ENCODE measurements at places on chromosomes 2 and 18. TPM values are rescaled to one million over a fixed set of nuclear protein-coding genes. Genes with fewer than 3 reads are reported as not detected.

GRCh38 chr2:241777686-241778627 is 1.3 kb downstream of the GAL3ST2 start:
- DNase-seq, result no peak

DNA sequence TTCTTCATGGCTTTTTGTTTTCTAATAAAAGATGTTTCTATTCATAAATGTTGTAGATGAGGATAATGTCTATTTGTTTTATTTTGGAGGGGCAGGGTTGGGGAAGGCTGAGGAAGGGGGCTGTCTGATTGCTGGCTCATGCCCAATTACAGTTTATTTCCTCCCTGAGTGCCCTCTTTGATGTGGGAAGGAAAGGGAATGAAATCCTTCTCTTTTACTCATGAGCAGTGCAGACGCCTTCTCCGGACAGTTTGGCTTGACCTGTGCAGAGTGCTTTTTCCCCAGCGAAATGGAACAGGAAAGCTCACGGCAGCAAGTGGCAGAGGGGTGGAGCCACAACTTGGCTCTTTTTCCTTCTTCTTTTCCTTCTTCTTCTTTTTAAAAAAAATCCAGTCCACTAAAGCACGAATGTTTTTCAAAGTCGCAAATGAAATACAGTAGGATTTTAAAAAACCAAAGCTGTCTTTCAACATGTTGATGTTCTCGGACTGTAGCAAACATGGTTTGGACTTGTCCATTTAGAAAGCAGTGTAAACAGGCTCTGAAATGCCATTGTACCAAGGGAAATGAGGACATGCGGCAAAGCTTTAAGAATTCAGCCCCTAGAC is 34.5 kb downstream of the RAB31 start:
- no peak for DNase-seq

GRCh38 chr2:216695401-216695821 is at the start of gene IGFBP5:
TSS of gene IGFBP5 (minus strand) at chr2:216695549. CDS start at chr2:216694775, 774 bp downstream.
- peak; percentile 86 for DNase-seq

DNA sequence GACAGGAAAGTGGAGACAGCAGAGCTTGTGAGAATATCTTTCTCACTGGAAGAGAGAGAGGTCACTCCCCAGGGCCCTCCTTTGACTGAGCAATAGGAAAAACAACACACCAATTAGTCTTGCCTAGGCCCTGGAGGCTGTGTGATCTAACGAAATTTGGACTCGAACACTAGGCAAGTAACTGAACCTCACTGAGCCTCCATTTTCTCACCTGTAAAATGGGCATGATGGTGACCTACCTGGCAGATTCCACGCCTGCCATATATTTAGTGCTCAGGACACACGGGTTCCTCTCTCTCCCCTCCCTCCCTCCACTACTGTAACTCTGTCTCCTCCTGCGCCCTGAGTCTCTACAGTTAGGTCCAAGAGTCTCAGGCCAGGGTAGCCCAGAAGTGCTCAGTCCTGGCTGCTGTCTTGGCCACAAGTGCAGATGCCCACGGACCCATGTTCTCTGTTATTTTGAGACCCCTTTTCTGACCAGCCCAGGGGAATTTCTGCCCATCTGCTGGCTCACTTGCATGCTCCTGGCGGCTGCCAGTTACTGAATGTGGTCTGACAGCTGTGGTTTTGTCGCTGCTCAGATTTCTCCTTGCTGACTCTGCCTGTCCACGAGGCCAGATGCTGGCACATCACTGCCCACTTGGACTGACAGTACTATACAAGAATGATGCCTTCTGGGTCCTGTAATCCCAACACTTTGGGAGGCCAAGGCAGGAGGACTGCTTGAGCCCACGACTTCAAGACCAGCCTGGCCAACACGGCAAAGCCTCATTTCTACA is 9.6 kb upstream of the GIGYF2 start:
- DNase-seq, result no peak

DNA sequence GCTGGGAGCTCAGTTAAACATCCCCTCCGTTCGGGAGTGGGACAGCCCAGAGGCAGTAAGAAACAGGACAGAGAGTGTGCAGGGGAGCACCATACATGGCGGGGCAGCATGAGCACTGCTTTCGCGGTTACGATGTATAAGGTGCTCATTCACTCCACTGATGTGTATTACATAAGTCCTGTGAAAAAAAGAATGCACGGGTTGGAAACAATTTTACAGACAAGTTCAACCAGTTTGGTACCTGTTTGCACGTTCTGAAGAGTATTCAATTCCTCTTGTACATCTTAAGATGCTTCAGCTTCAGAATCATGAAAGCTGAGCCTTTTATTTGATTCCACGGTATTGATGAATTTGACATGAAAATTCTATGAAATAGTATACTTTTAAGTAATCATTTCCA is 97.8 kb upstream of the NETO1 start:
- DNase-seq, result no peak

DNA sequence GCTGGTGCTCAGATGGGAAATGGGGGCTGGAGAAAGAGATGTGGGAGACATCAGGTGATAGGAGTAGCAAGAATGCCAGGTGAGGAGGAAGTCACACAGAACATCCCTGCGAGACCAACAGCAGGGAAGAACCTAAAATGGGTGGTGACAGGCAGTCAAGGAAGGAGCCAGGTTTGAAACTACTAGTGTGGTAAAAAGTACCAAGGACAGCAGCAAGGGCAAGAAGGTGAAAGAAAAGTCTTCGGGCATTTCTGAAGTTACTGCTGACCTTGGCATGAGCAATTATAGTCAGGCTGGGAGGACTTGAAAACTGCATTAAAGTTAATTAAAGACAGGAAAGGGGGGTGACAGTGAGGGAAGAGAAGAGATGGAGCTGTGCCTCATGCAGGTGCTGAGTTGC is 410.4 kb downstream of the RAD51AP2 start:
- DNase-seq, result no peak

DNA sequence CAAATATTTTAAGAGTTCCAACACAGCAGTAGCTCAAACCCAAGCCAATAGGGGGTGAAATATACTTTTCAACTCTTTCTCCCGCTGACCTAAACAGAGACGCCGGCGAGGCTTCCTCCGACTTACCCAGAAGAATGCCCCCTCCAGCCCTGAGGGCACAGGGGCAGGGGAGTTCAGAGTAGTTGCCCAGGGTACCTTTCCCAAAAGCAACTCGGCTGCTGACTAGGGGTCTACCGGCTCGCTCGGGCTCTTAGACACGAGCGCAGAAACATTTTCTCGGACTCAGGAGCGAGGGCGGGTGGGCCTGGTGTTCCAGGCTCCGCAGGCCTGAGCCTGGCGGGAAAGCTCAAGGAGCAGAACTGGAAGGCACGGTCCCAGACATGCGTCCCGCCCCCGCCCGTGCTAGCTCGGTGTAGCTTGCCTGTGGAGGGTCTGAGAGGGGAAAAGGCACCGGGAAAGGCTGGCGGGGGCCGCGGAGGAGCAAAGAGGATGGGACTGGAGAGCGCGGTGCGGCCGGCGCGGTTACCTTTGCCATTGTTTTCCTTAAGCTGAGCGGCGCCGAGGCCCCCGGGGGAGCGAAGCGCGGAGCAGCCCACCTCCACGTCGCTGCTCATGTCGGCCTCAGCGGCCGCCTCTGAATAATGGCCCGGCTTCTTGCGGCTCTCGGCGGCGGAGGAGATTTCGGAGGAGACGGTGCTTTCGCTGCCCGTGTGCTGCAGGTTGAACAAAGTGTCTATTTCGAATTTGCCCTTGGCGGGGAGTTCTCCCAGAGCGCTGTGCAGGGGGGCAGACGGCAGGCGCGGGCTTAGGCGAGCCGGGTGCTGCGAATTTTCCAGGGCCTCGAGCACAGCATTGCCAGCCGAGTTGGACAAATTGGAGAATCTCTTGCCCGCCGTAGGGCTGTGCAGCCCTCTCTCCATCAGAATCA is 674 bp downstream of the EVX2 start:
- no peak for DNase-seq

- DNase-seq, result peak; percentile 39
These were observed 727 bp downstream of the FBXO11 start for GRCh38 chr2:47905386-47906156.

GRCh38 chr18:11310476-11311086 is 161.2 kb upstream of the PIEZO2 start:
- DNase-seq, result no peak

GRCh38 chr2:80105015-80105640 is 199.4 kb downstream of the LRRTM1 start:
- no peak for DNase-seq

GRCh38 chr2:124725187-124725586 is 700.1 kb downstream of the CNTNAP5 start:
- DNase-seq, result no peak

DNA sequence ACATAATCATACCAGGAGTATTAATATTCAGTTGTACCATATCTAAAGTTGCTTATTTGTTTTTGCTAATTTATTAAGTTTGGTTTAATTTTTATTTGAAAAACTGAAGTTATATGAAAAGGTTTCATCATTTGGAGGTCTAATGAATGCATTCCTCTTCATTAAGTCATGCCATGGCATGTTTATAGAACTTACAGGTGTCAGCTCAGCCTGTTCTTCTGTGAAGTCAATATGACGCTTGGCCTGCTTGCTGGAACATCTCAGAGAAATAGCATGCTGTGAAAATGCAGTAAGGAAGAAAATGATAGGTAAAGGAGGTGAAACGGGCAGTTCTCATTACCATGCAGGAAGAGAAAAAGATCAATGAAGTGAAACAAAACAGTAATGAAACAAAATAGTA is 58.2 kb downstream of the RAPH1 start:
- DNase-seq, result no peak

- no peak for DNase-seq
These were observed 55.3 kb upstream of the HK2 start for GRCh38 chr2:74778381-74779264.

DNA sequence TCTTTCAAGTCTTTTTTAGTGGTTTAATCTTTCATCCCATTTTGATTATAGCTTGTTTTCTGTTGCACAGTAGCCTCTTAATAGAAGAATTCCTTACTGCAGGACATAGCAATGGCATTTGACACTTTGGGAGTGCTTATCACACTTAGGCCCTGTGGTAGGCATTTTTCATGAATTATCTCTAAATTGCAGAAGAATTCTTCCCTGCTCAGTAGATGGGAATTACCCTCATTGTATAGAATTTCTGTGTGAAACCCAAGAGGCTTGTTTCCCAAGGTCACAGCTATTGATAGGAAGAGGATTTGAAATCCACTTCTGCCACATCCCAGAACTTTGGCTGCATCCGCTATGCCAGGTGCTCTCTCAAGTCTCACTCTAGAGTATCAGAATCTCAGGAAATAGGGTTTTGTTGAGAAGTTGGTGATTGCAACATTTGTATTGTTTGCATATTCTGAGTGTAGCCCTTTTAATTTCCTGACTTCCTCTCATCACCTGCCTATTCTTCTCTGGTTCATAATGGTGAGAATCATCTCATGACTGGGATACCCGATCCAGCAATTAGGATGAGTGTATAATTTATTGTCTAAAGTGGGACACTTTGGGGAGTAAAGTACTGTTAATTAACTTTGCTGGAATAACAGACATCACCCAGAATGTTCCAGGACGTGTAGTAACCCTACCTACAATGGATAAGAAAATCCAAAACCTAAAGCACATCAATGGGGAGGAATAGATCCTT is 255.2 kb upstream of the RASGRP3 start:
- no peak for DNase-seq

The AQP12B gene
- total RNA-seq, result not detected

The PAIP2B gene
- 5.9 TPM for total RNA-seq

The PTPRN gene
- 0.09 TPM for total RNA-seq

The RUFY4 gene
- total RNA-seq, result 0.11 TPM

The TMEM247 gene
- total RNA-seq, result 2.6 TPM

The BCL11A gene
- 22.2 TPM for total RNA-seq

All from prostate gland (tissue), 2 donors.